AML-193 (cell line): ENCODE measurements at places on chromosomes 5 and 9.

- no peak for DNase-seq
Observed at GRCh38 chr9:118418887-118419565, 714.8 kb downstream of the TLR4 start.

DNA sequence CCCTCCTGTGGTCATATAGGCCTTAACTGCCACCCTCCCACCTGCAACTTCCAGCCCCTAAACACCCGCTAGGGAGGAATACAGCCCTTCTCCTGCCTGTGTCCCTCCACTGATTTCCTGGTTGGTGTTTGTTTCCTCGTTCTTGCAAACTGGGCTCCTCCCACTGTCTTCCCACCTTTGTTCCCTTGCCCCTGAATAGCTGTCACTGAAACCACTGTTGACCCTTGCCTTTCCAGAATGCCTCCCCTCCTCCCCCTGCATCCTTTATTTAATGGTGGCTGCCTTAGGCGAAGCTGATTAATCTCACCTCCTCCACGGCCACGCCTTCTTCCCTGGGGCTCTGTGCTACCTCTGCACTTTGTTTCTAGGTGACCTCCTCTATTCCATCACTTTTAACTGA lies 626.7 kb downstream of the BNC2 start:
- DNase-seq, result no peak

DNA sequence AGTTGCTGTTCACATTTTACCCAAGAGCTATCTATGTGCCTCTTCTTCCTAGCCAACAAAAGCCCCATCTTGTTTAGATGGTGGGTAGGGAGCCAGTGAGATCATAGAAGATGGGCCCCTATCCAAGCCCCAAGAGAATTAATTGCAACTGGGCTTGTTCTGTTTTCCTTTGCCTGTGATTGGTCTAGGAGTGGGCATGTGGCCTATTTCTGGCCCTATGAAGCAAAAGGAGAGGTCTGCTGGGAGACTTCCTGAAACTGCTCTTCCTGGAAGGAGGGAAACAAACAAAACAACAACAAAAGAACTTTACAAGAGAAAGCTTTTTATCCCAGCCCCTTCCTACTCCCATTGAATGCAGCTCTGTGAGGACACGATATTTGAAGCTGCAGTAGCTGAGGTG lies 32.5 kb upstream of the ALDOB start:
- no peak for DNase-seq

DNA sequence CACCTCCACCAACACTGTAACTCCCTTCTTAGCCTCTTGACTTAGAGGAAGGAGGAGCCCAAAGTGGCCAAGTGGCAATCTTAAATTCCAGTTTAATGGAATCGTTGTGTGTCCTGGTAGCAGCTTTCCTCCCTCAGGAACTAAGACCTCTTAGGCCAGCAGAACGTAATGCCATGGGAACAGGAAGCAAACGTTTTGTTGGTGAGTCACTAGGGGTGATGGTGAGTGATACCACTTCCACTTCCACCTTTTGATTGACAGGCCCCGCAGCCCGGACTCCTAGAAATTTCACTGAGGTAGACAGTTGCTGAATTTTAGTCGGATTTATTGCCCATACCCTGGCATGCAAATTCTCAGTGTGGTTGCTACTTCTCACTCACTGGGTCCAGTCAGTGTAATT lies 94.2 kb upstream of the FBN2 start:
- DNase-seq, result no peak

GRCh38 chr9:68560071-68560844 lies 19.6 kb upstream of the TMEM252 start:
- DNase-seq, result peak; percentile 100

- peak; percentile 47 for DNase-seq
Observed at GRCh38 chr9:77417566-77417965, 230.6 kb downstream of the GNA14 start.
